HFFc6 (cell line): ENCODE measurements at places on chromosomes 2 and 18.

DNA sequence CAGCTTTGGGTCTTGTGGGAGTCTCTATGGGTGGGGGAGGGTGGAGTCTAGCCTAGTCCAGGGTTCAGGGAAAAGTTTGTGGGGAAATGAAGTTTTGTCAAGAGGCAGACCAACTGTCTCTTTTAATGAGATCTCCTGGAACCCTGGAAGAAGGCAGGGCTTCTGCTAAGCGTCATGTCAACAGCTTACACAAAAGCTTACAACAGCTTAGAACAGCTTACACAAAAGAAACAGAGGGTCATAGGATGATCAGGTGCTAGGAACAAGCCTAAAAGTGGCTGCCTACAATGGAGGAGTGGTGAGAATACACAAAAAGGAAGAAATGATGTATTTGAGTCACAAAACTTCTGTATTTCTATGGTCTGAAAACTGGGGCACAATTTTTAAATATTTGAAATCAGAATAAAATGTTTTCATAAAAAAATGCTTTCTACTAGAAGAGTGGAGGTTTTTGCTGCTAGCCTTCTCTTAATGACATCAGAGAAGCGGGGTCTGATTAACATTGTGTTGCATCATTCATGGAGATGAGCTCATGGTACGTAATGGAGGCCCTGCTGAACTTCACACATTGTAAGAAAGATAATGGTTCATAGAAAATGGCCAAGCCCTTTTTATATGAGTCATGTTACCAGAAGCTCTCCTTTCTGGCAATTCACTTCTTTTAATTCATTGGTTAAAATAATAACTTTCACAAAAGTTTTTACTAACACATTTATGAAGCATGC is 351.0 kb downstream of the PIK3C3 start:
- no peak for DNase-seq

DNA sequence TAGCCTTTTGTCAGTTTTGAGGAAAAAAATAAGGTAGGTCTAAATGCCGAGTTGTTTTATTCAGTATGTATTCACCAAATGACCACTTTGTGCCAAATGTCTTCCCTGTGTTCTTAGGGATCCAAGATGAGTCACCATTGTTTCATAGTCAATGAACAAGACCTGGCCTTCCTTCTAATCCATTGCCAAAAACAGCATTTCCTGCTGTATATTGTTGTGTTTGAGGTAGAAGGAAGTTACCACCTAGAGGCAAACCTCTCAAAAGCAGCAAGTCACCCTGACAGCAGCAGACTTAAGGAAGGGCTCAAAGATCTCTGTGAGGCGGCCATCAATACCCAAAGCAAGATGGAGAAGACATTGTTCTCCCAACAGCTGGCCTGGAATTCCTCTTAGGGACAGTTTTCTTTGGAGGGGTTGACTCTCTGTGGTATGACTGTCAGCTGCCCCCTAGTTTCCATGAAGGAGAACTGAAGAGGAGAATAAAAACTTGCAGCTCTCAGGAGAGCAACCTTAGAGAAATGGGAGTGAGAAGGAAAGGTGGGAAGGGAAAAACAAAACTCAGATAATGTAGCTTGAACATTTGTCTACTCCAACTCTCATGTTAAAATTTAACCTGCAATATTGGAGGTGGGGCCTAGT is 328.3 kb downstream of the LRATD1 start:
- no peak for DNase-seq

DNA sequence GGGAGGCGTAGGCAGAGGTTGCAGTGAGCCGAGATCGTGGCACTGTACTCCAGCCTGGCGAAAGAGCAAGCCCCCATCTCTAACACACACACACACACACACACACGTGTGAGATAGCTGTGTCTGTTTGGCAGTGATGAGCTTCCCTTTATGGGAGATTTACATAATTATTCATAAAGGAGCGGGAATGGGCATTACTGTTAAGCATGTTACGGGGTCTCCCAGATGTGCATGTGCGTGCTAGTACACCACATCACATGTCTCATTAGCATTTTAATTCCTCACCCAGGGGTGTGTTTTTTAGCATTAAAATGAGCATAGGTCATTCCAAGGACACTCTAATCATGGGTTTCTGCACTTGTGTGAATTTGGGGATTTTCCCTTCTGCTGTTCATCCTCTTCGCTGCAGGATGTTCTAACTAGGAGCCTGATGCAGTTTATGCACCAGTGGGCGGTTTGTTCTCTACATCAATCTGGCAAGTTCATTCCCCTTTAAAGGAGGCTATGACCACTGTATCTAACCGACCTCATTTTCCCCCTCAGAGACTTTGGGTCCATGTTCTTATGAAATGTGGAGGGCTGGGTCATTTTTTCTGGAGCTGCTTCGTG is 1.0 kb upstream of the FAM178B start:
- DNase-seq, result no peak

DNA sequence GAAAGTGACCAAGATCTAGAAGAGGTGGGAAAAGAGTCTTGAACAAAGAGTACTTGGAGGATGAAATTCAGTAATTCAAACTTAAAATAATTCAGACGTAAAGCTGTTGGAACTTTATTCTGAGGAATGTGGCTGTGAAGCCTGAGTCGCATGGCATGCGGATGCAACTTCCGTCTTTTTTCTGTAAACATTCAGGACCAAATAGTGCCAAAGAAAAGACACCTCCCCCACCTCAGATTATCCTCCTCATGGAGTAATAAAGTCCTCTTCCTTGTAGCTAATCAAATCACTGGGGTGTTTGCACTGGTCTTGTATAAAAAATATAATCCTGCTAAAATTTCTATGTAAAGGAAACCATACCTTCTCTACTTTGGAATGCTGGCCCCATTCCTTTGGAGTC is 790.4 kb downstream of the TSN start:
- no peak for DNase-seq

- DNase-seq, result peak; percentile 51
Measured at GRCh38 chr2:151361674-151362370, 4.4 kb downstream of the TNFAIP6 start.

DNA sequence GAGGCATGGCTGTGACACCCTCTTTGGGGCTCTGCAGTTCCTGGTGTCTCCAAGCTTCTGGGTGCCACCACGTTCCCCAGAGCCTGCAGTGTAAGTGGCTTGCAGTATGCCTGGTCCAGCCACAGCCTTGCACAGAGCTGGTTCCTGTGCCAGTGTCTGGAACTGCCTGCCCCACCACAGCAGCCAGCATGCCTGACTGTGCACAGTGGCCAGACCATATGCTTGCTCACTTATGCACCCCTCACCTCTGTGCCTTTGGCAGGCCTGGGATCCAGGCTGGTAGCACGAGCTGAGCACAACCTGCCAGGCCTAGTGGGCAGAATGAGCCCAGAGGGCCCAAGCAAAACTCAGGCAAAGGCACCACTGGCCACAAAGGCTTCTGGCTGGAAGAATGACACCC is 154.1 kb downstream of the DPP4 start:
- DNase-seq, result no peak

DNA sequence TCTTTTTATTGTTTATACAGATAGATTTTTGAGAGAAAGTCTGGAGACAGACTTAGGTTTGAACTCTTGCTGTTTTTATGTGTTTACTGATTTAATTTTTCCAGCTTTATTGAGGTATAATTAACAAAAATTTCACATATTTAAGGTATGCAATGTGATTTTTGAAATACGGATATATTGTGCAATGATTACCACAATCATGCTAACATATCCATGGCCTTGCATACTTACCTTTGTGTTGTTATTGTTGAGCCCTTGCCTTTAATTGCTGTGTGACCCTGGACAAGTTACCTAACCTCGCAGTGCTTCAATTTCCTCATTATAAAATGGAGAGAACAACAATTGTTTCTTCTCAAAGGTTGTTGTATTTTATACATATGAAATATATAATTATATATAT is 13.9 kb upstream of the RBMS1 start:
- DNase-seq, result no peak

DNA sequence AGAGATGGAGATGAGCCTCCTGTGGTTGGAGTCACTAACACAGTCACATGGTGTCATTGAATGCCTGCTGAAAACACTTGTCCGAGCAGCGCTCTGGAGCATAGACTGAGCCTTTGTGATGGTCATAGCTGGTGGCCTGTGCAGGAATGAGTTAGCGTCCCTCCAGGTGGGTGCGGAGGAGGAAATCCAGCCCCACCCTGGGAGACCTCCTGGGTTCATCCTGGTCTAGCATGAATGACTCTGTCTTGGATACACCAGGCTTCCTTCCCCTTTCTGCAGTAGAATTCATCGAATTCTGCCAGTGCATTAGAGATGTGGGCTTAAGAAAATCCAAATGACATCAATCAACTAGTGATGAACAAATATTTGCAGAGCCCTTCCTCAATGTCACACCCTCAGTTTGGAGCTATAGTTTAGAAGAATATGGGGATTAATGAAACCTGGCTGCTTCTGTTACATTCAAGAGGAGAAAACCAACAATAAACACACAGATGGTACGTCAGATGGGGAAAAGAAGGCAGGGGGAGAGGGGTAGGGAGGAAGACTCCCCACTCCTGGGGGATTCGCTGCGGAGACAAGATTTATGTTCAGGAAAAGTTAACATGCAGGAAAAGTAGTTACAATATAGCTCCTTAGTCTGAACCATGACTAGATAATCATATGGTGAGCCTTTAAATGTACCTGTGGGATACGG is 136.7 kb downstream of the DDX1 start:
- DNase-seq, result no peak

- DNase-seq, result peak; percentile 84
Measured at GRCh38 chr2:10283106-10284062, 19.3 kb upstream of the HPCAL1 start.

DNA sequence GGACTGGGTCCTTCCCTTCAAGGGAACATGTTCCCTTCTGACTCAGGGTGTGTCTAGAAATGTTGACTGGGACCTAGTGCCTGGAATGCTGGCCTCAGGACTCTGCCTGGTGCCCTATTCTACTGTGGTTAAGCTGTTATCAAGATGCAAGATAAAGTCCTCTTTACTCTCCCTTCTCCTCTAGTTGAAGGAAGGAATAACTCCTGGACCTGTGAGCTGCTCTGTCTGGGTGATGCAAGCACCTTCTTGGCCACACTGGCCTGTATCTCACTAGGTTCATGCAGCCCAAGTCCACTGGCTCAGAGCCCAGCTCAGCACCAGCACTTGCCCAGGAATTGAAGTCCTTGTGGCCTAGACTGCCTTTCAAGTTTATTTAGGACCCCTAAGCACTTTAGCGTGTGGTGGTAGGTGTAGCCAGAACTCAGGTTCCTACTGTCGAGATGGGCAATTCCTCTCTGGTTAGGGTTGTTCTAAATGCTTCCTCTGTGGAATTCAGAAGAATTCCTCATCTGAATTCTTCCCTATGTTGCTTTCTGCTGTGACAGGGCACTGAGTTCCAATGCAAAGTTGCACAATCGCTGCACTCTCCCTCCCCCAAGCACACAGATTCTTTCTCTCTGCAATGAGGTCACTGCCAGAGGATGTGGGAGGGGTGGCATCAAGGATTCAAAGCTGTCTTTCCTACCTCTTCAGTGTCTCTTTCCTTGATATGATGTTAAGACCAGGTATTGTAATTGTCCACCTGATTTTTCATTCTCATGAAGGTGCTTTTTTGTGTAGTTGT is 54.7 kb downstream of the VWC2L start:
- peak; percentile 7 for DNase-seq

GRCh38 chr2:67918471-67918870 is 144.3 kb downstream of the C1D start:
- DNase-seq, result no peak

GRCh38 chr2:232142049-232142448 is 180.5 kb downstream of the DIS3L2 start:
- DNase-seq, result no peak

DNA sequence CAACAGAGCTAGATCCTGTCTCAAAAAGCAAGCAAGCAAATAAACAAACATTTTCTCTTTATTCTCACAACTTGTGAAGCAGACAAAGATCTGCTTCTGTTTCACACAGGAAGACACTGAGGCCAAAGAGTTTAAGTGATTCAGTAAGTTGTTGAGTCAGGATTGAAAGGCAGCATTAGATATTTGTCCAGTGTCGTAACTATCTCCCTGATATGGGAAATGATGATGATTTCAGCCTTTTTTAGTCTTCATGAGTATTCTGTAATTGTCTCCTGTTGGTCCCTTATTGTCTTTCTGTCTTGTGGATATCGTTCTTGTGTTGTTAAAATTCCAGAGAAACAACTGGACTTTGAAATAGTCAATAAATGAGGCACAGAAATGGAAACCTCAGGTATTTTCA is 59.6 kb downstream of the GATA6 start:
- DNase-seq, result peak; percentile 24

- no peak for DNase-seq
Measured at GRCh38 chr2:227016894-227017293, 147.1 kb downstream of the COL4A4 start.

DNA sequence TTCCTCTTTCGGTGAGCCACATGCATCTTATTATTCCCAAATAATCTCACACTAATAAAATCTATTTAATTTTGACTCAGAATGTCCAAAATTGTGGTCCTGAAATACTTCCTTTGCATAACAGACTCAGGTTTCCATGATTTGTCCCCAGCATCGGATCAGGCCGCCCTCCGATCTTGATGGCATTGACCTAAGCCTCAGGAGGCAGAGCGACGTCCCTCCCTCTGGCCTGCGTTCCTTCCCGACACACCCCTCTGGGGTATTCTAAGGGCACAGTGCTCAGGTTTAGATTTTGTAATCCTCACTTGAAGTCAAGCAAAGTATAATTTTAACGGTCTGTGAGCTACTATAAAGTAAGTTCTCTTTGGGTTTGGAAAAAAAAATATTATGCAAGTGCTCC is 857.7 kb downstream of the GALR1 start:
- no peak for DNase-seq

- DNase-seq, result no peak
Measured at GRCh38 chr2:7837237-7837760, 844.6 kb upstream of the ID2 start.

DNA sequence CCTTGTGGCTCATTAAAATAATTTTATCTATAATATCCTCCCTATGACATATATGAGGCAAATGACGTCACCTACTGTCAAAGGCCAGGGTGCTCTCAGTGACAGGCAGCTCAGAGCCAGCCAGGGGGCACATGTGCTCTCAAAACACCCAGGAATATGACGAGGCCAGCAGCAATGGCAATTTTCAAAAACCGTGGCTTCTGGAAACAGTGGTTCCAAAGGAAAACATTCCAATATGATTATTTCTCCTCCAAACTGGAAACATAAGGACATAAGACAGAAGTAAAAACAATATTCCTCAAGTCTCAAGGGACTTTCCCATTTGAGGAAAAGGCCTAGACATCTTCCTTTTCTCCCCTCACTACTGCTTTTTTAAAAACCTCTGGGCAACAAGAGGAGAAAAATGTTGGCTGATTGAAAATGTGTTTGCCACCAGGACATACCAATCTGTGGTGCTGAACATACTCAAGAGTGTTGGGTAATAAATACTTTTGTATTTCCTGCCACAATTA is 40.8 kb downstream of the RNF152 start:
- peak; percentile 33 for DNase-seq
